ENCODE measurements at places on chromosomes 6 and 20.
A peak's percentile ranks its signal among the peaks of the same experiment; 100 is the strongest.

DNA sequence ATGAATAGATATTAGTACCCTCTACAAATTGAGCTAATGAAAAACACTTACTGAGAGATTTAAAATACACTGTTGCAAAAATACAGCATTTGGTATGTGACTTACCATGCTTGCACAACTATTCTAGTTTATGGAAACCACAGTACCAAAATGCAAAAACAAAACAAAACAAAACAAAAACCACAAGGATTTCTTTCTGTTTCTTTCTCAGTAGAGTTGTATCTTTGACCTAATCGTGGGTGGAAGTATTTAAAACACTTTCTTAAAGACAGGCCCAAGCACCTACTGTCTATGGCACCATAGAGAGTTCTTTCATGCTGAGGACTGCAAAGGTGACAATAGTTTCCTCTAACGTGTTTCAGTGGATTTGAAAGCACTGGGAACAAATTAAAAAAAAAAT is 95.3 kb upstream of the C6orf118 start:
- DNase-seq: no peak

- peak; percentile 83 for DNase-seq
Observed at GRCh38 chr6:159701413-159701999, 8.5 kb upstream of the SOD2 start.

- no peak for DNase-seq
Observed at GRCh38 chr6:132236744-132237143, 164.5 kb downstream of the MOXD1 start.

GRCh38 chr6:1870932-1871331 is 261.2 kb downstream of the FOXC1 start:
- DNase-seq: no peak

- DNase-seq: peak; percentile 76
Observed at GRCh38 chr6:56714982-56715456, 72.3 kb upstream of the DST start.

DNA sequence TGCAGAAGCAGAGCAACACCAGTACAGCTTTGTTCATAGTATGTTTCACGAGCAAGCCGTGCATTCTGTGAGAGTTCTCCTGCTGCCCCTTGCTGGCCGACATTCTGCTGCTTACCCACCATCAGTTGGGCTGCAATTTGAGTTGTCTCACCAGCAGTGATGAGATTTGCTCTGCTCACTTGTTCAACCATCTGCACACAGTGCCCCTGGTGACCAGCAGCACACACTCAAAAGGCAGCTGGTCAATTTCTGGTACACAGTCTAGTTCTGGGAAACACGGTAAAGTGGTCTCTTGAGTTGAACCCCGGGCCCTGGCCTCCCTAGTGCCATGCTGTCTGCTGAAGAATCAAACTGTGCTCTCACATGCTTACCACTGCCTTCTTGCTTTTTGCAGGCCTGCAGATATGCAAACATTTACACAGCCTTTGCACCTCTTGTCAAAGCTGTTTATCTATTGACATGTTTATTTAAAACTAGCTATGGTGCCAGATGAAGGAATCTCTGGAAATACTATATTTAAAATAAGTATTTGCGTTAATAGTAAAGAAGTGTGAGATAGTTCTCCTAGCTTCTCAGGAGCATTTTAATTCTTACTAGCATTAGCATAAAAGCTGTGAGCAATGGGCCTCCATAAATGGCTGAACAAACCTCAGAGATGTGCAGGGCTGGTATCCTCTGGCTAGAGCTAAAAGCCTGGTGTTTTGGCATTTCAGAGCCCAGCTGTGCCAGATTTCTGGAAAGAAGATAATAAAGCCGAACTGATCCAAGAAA is 234.3 kb downstream of the ARHGAP18 start:
- DNase-seq: no peak

DNA sequence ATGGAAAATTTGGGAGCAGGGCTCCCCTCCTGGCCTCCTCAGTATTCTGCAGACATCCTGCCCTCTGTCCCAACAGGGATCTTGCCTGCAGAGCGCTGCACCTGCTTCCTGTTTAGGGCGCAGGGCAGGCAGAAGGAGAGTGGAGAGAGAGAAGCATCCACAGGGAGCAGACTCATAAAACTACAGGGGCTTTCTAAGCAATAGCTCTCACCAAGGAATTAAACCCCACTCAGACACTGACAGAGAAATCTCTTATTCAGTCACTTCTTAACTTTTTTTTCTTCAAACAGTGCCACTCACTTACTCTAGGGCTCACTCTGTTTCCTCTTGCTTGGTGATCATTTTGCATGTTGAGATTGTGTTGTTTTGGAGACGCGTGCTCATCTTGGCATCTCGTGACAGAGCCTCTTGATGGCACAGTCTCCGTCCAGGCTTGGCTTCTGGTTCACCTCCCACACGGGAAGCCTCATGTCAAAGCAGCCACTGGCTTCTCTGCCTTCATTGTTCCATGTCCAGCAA is 153.1 kb upstream of the INSM1 start:
- no peak for DNase-seq

GRCh38 chr6:25302677-25303128 is 23.5 kb downstream of the CARMIL1 start:
- peak; percentile 46 for DNase-seq

GRCh38 chr6:63560801-63561287 is 11.4 kb upstream of the LOC128125822 start:
- peak; percentile 57 for DNase-seq

DNA sequence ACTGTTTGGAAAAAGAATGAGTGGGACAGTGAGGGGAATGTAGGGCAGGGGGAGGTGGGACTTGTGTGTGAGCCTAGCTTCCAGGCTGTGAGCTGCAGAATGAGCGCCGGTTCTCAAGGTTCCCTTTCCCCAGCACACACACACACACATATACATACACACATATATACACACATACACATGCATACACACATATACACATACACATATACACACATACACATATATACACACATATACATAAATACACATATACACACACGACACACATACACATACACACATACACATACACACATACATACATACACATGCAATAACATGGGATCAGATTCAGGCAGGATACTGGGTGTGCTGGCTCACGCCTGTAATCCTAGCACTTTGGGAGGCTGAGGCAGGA is 66.5 kb downstream of the CNBD2 start:
- DNase-seq: no peak

GRCh38 chr20:12064540-12064939 is 146.8 kb downstream of the BTBD3 start:
- DNase-seq: no peak

DNA sequence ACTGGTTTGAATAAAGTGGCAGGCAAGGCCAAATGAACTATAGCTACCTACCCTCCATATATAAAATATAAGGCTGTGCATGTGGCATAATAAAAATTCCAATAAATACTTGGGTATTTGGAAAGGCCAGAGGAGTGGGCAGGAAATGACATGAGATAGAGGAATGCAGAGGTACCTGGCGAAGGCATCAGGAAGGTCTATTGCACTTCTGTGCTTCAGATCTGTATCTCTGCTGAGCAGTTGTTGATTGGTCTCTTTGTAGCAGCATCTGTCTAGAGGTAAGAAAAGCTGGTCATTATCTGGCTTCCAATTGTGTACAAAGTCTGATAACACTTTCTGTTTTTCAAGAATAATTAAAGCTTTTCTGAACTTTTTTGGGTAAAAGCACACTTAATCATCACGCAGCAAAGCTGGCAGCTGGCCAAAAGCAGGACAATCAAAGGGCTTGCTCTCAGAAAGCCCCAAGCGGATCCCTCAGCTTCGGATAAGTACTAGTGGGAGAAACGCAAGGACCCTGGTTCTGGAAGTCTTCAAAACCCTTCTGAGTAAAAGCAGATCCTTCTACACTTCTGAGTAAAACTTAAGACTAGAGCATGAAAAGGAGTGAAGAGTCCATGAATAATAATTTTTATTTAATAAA is 120.1 kb upstream of the TCF21 start:
- peak; percentile 63 for DNase-seq

- no peak for DNase-seq
Observed at GRCh38 chr6:89716532-89716931, 78.0 kb upstream of the LYRM2 start.

- DNase-seq: no peak
Observed at GRCh38 chr6:33202799-33203198, 1.7 kb upstream of the HSD17B8 start.

DNA sequence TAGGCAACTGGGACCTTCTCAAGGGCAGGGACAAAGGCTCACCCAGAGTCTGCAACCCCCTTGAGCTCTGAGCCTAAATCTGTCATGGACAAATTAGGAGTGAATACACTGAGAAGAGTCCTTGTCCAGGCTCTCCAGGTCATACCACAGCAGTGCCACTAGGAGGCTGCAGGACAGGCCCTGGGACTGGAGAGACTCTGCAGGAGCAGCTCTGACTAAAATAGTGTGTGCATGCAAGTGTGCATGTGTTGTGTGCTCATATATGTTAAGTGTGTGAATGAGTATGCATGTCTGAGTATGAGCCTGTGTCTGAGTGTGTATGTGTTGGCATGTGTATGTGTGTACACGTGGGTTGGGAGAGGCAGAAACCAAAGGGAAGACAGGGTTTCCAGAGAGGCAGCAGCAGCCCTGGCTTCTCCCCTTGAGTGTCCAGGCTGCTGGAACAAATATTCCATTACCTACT is 27.1 kb downstream of the MRPL14 start:
- peak; percentile 60 for DNase-seq

GRCh38 chr20:38135651-38136420 is 29.2 kb downstream of the TGM2 start:
- no peak for DNase-seq

- DNase-seq: no peak
Observed at GRCh38 chr6:118548136-118548535, at the start of gene PLN. PLN (plus strand) TSS chr6:118548296; CDS start chr6:118558922, 10,626 bp downstream.

DNA sequence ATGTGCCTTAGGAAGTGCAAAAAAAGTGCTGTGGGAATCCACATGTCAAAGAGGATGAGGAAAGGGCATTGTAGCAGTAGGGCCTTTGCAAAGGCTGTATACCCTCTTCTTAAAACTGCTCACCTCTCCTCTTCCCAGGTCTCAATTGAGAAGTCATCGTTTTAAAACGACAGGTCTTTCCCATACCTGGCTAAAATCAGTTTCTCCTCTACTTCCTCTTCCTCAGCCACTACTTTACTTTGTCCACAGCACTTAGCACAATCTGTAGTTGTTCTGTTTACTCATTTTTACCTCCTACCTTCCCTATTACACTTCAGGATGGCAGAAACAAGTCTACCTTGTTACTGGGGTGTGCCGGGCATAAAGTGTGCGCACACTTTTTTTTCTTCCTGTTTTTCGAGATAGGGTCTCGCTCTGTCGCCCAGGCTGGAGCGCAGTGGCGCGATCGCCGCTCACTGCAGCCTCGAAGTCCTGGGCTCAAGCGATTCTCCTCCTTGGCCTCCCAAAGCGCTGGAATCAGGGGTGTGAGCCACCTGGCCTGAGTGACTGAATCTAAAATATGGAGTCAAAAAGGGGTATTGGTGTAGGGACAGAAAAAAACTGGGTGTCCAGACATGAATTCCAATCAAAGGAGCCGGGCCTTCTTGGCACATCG is 9.8 kb upstream of the ELOVL5 start:
- DNase-seq: no peak

DNA sequence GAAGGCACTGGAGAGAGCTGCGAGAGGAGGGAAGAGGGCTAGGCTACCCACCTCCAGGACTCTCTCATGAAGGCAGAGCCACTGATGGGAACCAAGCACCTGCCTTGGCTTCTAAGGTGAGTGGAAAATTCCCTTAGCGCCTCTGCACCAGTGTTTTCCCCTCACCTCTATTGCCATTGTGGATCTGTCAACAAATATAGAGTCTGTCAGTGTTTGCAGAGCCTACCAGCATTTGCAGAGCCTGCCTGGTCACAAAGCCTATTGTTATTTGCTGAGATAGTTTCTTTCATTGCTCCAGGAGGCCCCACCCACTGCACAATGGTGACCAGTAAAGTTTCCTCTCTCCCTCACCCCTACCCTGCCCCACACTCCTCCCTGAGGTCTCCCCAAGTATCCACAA is 141.9 kb downstream of the MRPL14 start:
- DNase-seq: no peak

GRCh38 chr20:23889775-23890187 is 10.2 kb upstream of the CST5 start:
- DNase-seq: peak; percentile 62

- DNase-seq: peak; percentile 53
Observed at GRCh38 chr6:106975738-106976064, 1.2 kb upstream of the CD24 start.

DNA sequence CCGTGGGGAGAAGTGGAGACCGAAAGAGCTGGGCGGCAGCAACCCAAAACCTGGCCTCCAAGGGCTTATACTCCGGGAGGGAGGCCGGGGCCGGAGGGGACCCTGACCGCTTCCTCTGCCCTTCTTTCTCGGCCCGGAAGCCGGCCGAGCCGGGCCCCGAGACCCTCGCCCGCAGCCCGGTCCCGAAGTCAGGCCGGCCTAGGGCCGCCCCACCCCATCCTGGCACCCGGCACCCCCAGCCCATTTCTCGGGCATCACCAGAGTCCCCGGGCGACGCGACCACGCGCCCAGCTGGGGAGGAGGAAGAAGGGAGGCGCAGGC is 572 bp upstream of the ZDHHC14 start:
- DNase-seq: no peak

- no peak for DNase-seq
Observed at GRCh38 chr20:48458601-48459385, 369.0 kb downstream of the PREX1 start.

GRCh38 chr6:150273457-150274309 is 95.1 kb upstream of the IYD start:
- no peak for DNase-seq

GRCh38 chr6:122202576-122203137 is 196.8 kb upstream of the HSF2 start:
- DNase-seq: no peak

DNA sequence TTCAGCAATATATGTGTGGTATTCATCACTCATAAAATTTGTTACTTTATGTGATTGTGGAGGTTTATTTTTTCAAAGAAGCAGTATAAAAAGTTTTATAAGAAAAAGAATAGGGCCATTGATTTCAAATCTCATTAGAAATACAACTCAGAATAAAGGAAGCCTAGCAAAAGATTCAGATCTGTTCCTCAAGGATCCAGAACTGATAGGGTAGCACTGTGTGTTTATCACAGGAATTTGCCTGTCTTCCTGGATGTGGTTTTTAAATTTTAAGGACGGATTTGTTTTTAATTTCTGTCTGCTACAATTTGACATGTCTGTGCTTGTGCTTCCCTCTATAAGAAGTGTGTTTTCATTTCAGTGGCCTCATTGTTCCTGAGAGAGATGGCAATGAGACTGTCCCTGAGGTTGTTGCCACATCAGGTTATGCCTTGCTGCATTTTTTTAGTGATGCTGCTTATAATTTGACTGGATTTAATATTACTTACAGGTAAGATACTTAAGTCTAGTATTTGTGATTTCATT is 74.6 kb downstream of the ATRN start:
- peak; percentile 74 for DNase-seq

GRCh38 chr6:112258642-112259336 is 4.4 kb upstream of the LAMA4 start:
- DNase-seq: no peak

GRCh38 chr6:34657037-34657306 is 39.6 kb downstream of the ILRUN start:
- DNase-seq: no peak

- no peak for DNase-seq
Observed at GRCh38 chr6:113813142-113813541, 44.0 kb upstream of the MARCKS start.

Data from epithelial cell of esophagus (primary cell).